ENCODE measurements at places on chromosomes 1 and 21.

GRCh38 chr1:53637511-53638359 lies 101.2 kb downstream of the GLIS1 start:
- H3K27me3 ChIP-seq = peaks cover 5% of the 10 kb centered on the region
- no peak for DNase-seq
- H3K27ac ChIP-seq = no peak overlapping the region
- H3K4me3 ChIP-seq = no peak overlapping the region

- no peaks in the 10 kb centered on the region for H3K4me1 ChIP-seq
- H3K27me3 ChIP-seq = no peaks in the 10 kb centered on the region
- H3K4me3 ChIP-seq = peak overlapping the region; percentile 23
- no peaks in the 10 kb centered on the region for H3K36me3 ChIP-seq
- peak overlapping the region; percentile 1 for H3K27ac ChIP-seq
- DNase-seq = no peak
Measured at GRCh38 chr21:27586986-27587385, 620.1 kb upstream of the ADAMTS5 start.

DNA sequence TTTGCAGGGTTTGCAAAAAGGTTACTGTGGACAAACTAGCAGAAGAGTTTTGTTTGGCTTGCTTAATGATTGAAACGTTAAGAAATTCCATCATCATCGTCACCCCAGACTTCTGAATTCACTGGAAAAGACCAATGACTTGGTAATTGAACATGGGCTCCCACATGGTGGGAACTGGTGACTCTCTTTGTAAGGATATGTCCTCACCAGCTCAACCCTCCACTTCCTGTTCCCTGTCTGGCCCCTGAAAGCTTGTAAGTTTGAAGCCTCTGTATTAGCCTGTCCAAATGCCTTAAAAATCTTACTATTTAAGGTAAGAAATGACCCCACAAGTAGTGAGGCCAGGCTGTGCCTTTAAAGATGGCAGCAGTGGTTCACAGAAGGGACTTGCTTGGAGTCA lies 9.7 kb downstream of the SYT6 start:
- no peak overlapping the region for H3K4me3 ChIP-seq
- no peak overlapping the region for H3K27ac ChIP-seq
- no peaks in the 10 kb centered on the region for H3K36me3 ChIP-seq
- H3K27me3 ChIP-seq = no peaks in the 10 kb centered on the region
- no peaks in the 10 kb centered on the region for H3K4me1 ChIP-seq
- no peak for DNase-seq

- DNase-seq = peak; percentile 25
- no peaks in the 10 kb centered on the region for H3K36me3 ChIP-seq
- peaks cover 4% of the 10 kb centered on the region for H3K27me3 ChIP-seq
Measured at GRCh38 chr21:33212159-33212851, 17.4 kb upstream of the IFNAR2 start.

- H3K27me3 ChIP-seq = peaks cover 3% of the 10 kb centered on the region
- H3K36me3 ChIP-seq = no peaks in the 10 kb centered on the region
- DNase-seq = no peak
- H3K4me1 ChIP-seq = no peaks in the 10 kb centered on the region
- H3K4me3 ChIP-seq = no peak overlapping the region
Measured at GRCh38 chr1:207470927-207471326, 16.8 kb downstream of the CR2 start.

DNA sequence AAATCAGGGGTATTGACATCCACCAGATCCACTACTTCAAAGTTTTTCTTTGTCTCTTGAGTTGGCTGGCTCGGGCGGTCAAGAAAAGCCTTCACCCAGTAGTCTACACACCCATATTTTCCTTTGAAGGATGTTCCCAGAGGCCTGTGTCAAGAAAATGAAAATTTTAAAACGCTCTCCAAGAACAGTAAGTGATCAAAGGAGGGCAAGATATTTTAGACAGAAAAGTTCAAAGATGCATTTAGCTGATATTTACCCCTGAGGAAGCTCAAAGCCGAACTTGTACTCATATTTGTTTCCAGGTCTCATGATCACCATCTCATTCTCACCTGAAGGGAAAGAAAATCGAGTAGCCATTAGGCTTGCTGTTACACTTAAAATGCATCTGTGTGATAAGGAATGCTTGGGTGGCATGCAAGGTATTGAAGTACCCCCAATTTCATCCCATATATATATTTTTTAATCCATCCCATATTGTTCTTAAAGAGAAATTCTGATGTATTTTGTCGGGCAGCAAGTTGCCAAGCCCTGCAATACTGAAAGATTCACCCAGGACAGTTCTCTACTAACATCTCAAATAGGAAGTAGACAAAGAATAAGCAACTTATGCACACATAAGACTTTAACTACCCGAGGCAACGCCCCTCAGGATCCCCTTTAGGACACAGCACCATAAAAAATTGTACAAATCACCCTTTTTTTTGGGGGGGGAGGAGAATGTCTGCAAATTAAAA lies 1.1 kb downstream of the TXNIP start:
- H3K4me3 ChIP-seq = peak overlapping the region; percentile 98
- no peaks in the 10 kb centered on the region for H3K27me3 ChIP-seq
- H3K36me3 ChIP-seq = peaks cover 4% of the 10 kb centered on the region
- no peak overlapping the region for H3K27ac ChIP-seq

All from fibroblast of lung (primary cell).